Stimulated activated CD8-positive, alpha-beta memory T cell treated with anti-CD3 and anti-CD28 coated beads, Interleukin-7, amount 100 ng/mL, for 1 hour (primary cell): ENCODE measurements at places on chromosomes 1 and 21.

DNA sequence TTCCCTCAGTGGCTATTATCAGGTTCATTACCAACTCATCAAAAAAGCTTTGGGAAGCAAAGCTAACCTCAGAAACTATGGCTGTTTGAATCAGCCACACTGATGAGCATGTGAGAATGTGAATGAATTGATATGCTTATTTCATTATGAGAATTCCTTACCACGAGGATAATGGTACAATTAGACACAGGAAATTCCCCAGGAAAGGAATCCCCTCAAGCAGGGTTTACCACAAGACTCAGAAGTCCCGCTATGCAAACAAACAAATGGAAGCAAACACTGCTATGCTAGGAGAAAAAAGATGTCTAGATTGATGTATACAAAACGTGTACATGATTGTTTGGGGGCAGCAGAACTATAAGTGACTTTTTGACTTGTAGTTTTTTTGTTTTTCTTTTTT, 205.0 kb downstream of the HMCN1 start:
- DNase-seq: no peak

DNA sequence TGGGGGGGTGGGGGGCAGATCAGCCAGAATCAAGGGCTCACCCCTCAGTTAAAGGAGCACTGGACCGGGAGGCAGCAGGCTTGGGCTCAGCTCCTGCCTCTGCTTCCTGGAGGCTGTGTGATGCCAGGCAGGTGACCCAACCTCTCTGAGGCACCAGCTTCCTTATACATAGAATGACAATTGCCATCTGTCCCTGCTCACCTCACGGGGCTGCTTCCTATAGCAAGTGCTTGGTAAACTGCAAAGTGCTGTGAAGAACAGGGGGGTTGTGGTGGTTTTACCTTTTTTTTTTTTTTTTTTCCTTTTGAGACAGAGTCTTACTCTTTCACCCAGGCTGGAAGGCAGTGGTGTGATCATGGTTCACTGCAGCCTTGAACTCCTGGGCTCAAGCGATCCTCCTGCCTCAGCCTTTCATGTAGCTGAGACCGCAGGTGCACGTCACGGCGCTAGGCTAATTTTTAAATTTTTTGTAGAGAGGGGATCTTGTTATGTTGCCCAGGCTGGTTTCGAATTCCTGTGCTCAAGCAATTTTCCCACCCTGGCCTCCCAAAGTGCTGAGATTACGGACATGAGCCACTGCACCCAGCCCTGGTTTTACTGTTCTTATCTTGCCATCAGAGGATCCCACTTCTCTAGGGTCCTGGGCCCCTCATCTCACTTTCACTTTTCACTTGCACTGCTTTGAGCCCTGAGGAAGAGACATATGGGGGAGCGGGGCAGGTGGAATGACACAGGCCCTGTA, 11.6 kb downstream of the KCNQ4 start:
- no peak for DNase-seq

- DNase-seq: no peak
Measured at GRCh38 chr1:31374511-31375196, 1.8 kb upstream of the FABP3 start.

- no peak for DNase-seq
Measured at GRCh38 chr1:35657851-35658250, 16.5 kb upstream of the PSMB2 start.

- DNase-seq: no peak
Measured at GRCh38 chr1:47621977-47622376, 184.1 kb downstream of the FOXD2 start.

- no peak for DNase-seq
Measured at GRCh38 chr1:177181280-177181630, 10.5 kb downstream of the BRINP2 start.

GRCh38 chr21:23507501-23507900, 2099.8 kb downstream of the MRPL39 start:
- no peak for DNase-seq

GRCh38 chr21:40846587-40847411, at the start of gene DSCAM:
DSCAM (minus strand) TSS chr21:40847158; CDS start chr21:40846661, 497 bp downstream.
- no peak for DNase-seq

- DNase-seq: no peak
Measured at GRCh38 chr1:81228926-81229325, 571.8 kb upstream of the ADGRL2 start.

- DNase-seq: no peak
Measured at GRCh38 chr1:20700636-20701215, 17.1 kb downstream of the KIF17 start.

DNA sequence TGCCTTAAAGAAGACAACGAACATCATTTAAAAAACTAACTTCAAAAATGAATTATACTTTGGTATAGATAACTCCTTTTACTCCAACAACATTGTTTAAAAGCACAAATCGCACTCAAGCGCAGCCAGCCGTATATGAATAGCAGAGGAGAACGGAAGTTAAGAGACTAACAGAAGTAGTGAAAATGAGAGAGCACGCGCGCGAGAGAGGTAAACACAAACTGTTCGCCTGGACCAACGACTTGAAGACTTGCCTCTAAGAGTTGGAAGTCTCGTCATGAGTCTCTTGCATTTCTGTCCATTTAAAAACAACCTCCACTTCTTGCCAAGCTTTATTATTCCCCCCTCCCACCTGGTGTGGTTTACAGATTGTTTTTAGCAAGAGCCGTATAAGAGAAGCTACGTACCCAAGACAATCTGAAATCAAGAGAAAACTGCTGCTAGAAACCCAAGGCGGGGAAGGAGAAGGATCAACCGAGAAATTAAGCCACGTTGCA, 479 bp downstream of the SELENOF start:
- no peak for DNase-seq

GRCh38 chr21:43988506-43989230, 23.4 kb upstream of the TRAPPC10 start:
- no peak for DNase-seq

- no peak for DNase-seq
Measured at GRCh38 chr21:43929217-43929971, 64.4 kb downstream of the AGPAT3 start.

DNA sequence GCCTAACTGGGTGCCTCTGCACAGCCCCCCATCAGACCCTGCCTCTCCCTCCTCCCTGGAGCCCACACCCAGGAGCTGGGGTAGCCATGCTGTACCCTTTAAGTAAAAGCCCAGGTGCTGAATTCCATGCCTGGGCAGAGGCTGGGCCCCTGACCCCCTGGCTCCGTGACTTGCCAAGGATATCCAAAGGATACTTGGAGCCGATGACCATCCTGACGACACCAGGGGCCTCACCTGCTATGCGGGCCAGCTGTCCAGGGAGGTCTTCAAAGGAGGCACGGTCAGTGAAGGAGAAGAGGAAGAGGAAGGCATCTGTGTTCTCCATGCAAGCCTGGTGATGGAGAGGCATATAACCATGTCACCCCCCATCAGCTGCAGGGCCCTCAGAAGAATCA, 4.7 kb downstream of the CPLANE2 start:
- no peak for DNase-seq

DNA sequence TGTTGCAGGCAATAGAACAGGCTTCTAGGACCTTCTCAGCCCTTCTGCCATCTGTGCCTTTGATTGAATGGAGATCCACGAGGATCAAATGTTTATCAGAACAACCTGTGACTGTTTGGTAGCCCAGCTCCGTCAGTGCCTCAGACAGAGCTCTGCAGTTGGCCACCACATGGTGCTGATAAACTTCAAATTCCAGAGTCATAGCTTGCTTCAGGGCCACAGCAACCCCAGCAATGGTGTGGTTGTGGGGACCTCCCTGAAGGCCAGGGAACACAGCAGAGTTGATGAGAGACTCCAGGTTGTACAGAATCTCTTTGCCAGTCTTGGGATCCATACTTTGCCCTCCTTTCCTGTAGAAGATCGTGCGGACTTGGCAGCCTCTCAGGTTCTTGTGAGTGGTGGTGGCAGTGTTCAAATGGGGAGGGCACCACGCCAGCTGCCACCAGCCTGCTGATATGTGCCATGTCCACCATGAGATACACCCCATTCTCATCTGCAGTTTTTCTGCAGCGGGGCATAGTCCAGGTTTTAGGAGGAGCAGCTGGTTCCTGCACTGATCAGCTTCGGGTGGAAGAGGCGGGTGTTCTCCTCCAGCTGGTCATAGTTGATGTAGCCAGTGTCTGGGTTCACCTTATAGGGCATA, 82.9 kb upstream of the ARTN start:
- no peak for DNase-seq

GRCh38 chr1:75257424-75257823, 123.2 kb downstream of the LHX8 start:
- DNase-seq: no peak

DNA sequence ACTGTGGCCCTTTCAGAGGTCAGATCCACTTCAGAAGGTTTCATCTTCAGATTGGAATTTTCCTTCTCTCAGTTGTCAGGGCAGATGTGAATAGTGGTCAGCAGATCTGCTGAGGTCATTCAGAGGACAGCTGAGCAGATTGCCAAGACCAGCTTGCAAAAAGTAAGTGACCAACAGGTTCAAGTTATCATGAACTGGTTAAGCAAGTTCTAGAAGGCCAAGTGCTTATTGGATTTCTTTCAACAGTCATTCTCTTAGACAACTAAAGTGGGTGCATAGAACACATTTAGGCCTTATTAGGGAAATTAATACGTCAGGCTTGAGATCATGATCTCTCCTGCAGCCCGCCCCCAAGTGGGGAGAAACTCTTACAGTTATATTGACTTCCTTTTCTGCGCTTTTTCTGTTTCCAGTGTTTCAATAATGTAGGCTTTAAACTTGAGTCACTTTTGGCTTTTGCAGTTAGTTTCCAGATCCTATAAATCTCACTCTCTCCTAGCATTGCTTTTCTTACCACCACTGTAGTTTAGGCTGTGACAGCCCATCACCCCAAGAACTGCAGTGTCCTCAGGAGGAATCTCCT, 96.4 kb downstream of the C1orf21 start:
- no peak for DNase-seq

- DNase-seq: no peak
Measured at GRCh38 chr1:207863893-207864535, 46.9 kb downstream of the CD34 start.

GRCh38 chr1:62311473-62311943, 7.7 kb downstream of the KANK4 start:
- no peak for DNase-seq

GRCh38 chr1:168091720-168092550, 44.8 kb downstream of the GPR161 start:
- no peak for DNase-seq

DNA sequence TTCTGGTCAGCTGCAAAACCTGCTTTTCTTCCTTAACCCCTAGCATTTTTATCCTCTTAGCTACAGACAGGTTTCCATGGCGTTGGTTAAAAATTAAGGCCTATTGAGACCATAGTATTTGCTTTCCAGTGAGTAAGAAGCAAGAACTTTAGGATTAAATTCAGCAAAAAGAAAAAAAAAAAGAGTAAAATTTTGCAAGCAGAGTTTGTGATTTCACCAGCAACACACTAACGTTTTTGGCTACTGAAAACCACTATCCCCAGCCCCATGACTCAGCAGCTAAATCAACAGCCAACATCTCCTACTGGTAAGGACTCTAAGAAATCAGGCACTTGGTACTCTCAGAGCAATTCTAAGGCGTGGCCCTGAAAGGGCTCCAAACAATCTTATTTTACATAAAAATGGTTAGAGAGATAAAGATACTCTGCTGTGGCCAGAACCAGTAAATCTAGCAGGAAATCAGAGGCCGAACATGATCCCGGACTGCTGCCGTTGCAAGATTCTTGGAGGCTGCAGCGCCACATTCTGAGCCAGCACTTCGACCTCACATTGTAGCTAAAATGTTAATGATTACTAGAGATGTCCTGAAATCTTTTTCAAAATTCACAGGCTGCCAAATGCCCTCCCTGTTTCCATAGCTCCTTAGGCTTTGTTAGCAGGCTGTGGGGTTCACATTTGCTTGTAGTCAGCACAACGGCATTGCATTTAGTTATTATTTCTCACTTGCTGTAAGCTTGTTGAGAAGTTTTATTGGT, 1.6 kb upstream of the ENO1 start:
- no peak for DNase-seq

DNA sequence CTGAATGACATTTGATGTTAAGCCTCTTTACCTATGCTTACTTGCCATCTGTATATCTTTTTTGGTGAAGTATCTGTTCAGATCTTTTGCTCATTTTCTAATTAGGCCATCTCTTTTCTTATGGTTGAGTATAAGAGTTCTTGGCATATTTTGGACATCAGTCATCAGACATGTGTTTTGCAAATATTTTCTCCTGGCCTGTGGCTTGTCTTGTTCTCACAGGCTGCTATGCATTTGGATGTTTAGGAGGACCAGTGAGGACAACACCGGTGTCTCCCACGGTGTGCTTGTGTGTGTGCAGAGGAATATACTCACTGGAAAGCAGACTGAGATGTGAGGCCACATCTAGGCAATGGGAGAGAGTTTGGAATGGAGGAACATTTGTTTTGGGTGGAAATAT, 87.1 kb upstream of the LYST start:
- no peak for DNase-seq

DNA sequence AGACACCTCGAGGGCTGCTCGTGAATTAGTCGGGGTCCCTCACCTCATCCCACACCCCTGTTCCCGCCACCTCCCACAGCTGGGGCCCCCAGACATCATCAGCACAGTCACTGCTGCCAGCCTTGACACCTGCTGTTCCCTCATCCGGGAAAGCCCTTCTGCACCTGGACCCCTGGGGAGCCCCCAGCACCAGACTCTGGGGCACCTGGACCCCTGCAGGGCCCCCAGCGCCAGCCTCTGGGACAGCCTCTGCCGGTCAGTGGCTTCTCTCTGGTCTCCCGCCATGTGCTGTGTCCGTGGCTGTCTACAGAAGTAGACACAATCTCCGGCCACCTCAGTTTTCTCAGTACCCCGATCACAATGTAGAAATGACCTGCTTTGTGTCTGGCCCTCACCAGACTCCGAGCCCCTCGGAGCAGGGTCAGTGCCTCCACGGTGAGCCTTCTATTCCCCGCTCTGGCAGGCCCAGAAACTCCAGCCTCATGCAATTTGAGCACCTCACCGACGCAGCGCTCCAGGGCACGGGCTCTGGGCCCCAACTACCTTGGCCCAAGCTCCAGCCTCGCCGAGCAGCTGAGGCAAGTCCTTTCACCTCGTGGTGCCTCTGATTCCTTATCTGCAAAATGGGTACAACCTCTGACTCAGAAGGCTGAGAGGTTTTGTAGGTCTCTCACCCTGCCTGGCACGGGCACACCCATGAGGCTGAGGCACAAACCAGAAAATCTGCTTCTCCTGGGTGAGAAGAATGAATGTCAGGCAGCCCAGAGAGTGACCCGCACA, 84.7 kb downstream of the RIPK4 start:
- DNase-seq: no peak

GRCh38 chr21:44800971-44801467, 601 bp downstream of the UBE2G2 start:
- no peak for DNase-seq

GRCh38 chr1:55861676-55862340, 646.6 kb upstream of the USP24 start:
- no peak for DNase-seq

DNA sequence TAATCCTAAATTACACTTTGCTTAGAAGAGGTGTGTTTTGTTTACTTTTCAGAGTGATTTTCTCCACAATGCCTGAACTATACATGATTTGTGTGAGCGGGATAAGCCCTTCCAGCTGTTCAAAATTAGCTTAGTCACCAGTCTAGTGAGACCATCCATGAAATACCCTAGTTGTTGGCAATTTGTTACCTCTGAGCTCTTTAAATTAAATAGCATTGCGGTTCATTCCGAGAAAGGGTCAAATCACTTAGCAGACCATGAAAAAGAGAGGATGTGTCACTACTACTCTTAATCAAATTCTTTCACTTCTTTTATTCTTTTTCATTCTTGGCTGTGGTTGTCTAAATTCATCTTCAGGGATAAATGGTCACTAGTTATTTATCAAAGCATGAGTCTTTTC, 11.9 kb upstream of the VAV3 start:
- no peak for DNase-seq
